NCI-H748 treated with DMSO at 0.1 percent for 48 hours (cell line): ENCODE measurements at places on chromosomes 4 and X.

DNA sequence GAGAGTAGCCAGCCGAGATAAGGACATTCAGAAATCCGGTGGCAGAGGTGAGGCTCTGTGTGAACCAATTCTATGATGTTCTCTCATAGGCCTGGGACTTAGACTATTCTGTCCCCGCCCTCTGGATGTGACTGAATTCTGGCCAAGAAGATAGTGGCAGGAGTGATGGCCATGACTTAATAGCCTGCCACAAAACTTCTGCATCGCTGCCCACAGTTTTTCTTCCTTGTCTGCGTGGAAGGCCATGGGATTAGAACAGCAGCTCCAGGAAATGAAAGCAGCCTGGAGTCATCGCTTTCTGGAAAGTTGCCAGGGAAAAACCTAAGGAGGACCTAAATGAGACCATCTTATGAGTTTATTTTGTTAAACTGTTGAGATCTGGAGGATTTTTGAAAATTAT lies 134.7 kb downstream of the F11 start:
- no peak for DNase-seq

GRCh38 chr4:11494232-11494631 lies 65.5 kb upstream of the HS3ST1 start:
- no peak for DNase-seq

- peak; percentile 6 for DNase-seq
Observed at GRCh38 chr4:75490155-75490554, 24.0 kb downstream of the RCHY1 start.

GRCh38 chr4:146134761-146135445 lies 40.6 kb upstream of the LSM6 start:
- DNase-seq = no peak

DNA sequence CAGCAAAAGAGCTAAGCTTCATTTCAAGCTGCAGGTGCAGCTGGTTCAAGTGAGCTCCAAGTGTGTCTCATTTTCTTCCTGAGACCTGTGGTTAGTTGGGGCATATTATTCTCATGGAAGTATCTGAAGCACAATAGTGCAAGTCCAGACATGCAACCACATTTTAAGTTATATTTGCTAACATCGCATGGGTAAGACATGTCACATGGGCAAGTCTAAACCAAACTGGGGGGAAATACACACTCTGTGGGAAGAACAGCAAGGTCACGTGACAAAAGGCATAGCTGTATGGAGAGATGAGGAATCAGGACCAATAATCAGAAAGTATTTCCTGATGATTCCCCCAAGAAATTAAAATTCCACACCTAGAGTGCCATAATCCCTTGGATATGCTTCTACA lies 94.9 kb upstream of the NDP start:
- no peak for DNase-seq

DNA sequence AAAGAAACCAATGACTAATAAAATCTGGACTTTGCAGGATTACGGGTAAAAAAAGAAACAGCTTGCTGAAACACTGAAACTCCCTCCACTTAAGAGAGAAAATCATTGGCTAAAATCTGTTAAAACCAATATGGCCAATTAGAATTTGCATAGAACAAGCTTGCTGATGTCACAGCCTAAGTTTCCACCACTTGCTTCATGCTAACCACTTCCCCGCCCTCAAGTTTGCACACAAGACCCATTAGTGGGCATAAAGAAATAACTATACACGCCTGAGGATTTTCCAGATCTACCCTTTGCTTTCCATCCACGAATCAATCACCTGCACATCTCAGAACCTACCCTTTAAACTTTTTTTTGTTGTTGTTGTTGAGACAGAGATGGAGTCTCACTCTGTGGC lies 42.7 kb upstream of the PHEX start:
- no peak for DNase-seq

DNA sequence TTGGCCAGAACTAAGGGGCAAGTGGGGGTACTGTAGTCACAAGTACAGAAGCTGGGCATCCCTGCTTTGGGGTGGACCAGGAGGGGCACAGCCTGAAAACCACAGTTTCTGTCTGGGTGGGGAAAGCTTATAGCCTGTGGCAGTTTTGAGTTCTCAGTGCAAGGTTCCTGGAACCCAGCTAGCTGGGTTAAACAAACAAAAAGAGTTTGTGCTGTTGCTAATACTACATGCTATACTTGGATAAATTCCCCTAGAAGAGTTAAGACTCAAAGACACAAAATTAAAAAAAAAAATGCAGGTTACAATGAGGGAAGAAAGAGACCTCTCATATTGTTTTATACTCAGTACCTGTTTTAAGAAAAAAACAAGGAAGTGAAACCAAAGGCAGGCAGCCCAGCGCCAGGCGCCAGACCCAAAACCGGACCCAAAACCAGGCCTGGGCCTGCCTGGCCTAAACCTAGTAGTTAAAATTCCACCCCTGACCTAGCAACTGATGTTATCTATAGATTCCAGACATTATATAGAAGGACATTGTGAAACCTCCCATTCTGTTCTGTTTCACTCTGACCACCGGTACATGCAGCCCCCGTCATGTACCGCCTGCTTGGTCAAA lies 50.8 kb downstream of the SLC2A9 start:
- DNase-seq = no peak

DNA sequence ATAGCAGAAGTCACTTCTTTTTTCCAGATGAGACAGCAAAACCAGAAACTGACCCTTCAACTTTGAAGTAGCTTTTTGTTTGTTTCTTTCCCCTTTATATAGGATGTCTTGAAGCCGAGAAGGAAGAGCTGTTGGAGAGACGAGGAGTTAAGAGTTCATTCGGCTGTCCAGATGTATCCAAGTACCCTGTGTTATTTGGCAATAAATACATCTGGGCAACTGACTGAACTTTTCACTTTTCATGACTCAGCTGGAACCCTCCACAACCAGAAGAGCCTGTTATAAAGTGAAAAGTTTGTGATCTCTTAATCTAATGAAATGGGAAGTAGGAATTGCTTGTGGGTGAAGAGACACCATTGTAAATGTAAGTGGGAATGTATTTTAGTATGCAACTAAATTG lies 131.2 kb downstream of the HTR2C start:
- no peak for DNase-seq

GRCh38 chr4:180449395-180449956 lies 1793.7 kb upstream of the TENM3 start:
- DNase-seq = peak; percentile 54

DNA sequence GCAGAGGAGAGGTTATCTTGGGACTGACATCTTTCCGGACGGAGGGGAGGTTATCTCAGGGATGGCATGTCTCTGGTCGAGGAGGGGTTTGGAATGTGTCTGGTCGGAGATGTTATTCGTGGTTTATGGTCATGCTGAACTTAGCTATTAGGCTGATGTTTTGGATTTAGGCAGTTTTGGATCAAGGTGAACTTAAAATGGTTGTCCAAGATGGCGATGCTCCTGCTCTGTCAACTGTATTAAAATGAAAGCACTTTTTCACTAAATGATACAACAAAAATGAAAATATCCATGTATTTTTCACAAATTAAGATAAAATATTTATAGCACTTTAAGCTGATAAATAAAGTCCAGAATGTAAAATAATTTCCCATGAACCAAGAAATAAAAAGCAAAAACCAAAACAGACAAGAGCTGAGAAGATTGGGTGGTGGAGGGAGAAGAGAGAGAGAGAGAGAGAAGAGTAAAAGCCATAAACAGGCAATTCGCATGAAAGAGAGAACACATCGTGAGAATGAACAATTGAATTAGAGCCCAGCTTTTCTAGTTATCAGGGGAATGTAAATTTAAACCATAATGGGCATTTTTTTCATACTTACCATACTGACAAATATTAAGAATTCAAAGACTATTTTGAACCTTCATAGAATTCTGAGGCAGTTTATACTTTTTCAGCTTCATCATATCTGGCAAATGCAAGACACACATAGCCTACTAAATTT lies 2236.0 kb upstream of the AGA start:
- DNase-seq = no peak

GRCh38 chrX:24799565-24799964 lies 105.8 kb downstream of the POLA1 start:
- no peak for DNase-seq

GRCh38 chrX:123447506-123447905 lies 263.4 kb downstream of the GRIA3 start:
- no peak for DNase-seq

DNA sequence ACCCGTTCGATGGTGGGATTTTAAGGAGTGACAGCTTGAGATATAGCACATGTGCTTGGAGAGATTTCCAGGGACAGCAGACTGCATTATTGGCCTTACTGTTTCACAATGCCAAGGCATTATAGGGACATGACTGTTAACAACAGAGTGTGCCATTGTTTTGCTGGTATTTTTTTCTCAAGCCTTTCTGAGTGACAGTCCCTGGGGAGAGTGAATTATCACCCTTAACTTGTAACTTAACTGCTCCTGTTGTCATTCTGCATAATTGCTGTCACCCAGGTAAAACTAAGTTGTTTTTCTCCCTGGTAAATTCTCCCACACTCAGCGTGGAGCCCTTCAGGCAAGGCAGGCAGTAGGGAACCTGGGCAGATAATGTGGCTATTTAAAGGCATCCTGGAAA lies 989.2 kb upstream of the LCORL start:
- DNase-seq = no peak

DNA sequence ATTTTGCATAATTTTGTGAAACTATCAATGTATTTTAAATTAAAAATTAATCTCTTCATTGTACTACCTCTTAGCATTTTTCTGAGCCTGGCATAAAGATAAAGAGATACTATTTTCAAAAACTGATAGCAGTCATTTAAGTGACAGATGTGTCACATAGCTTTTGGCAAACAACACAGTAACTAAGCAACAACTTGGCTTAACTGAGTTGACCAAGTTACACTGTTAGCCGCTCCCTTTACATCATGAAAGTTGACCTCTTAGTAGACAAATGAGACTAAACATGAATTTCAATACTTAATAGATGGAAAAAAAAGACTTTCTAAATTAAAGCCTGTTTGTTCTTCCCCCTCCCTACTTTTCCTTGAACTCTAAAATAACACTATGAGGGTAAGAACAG lies 62.0 kb downstream of the ATP8A1 start:
- no peak for DNase-seq

GRCh38 chrX:101449279-101449678 lies 36.0 kb upstream of the ARMCX4 start:
- no peak for DNase-seq

DNA sequence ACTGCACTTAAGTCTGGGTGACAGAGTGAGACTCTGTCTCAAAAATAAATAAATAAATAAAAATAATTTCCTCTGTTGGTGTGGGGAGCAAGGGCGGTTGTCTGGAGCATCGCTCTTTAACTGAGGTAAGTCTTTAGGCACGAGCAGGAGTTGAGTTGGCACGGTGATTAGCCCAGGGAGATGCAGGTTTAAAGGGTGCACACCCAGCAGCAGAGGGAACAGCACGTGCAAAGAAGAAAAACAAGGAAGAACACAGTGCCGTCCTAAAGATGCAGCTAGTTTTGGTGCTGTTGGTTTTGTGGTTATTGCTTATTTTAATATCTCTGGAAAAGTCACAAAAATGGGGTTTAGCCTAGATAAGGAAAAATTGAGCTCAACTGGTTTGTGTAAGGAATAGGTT lies 87.8 kb downstream of the DHX15 start:
- DNase-seq = no peak

- DNase-seq = no peak
Observed at GRCh38 chr4:44806071-44806470, 79.7 kb upstream of the GNPDA2 start.

GRCh38 chrX:38678821-38679220 lies 117.5 kb downstream of the TSPAN7 start:
- DNase-seq = no peak

- no peak for DNase-seq
Observed at GRCh38 chrX:23012162-23012561, 12.4 kb downstream of the DDX53 start.

DNA sequence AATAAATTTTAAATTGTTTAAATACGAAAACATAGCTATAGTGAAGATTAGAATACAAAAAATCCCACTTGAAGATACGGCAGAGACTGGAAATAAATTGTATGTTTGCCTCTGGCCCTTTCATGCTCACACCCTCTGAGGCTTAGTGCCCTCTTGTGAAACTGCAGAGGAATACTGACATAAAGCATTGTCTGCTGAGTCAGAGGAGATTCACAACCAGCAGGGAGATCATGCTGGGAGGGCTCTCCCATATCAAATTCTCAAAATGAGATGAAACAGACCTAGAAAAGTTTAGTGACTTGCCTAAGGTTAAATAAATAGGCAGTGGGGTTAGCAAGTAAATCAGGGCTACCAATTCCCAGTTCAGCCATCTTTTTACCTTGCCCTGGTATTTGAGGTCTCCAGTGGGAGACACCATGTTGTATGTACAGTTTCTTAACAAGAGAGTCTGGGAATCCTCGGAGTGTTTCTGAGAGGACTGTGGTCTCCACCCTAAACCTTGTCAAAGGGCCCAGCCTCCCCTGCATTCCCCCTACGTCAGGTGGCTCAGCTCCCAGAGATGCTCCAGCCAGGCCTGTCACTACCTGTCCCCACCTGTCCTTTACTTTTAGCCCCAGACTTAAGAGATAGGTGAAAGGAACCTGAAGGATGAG lies 581.4 kb upstream of the DIPK2B start:
- DNase-seq = no peak

- DNase-seq = no peak
Observed at GRCh38 chr4:123479944-123480343, 83.3 kb downstream of the SPRY1 start.

GRCh38 chrX:44544036-44544435 lies 1.4 kb upstream of the FUNDC1 start:
- no peak for DNase-seq

DNA sequence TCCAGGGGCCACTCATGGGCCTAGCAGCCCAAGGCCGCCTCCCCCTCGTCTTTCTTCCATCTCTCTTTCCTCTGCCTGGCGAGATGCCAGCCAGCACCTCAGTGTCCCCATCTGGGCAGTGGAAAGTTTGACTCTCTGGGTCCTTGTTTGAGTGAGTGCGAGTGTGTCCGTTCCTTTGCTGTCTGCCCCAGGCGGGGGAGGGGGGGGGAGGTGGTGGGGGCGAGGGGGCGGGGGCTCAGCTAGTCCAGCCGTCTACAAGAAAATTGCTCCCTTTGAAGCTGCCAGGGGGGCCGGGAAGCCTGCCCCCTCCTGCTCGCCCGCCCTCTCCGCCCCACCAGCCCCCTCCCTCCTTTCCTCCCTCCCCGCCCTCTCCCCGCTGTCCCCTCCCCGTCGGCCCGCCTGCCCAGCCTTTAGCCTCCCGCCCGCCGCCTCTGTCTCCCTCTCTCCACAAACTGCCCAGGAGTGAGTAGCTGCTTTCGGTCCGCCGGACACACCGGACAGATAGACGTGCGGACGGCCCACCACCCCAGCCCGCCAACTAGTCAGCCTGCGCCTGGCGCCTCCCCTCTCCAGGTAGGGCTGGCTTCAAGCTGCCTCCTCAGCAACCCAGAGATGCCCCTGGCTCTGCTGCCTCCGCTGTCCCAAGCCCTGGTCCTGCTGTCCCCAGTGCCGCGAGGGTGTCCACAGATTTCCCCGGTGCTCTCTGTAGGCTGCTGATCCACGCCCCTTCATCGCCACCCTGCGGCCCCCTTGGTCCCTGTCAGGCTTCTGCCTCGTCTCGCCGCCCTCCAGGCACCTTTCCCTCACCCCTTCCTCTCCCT lies at the start of gene BGN:
Gene BGN, plus strand, starts transcription at position 440 of the 821 bp plus-strand sequence. CDS start 9,652 bp downstream, outside the sequence.
- no peak for DNase-seq

- DNase-seq = no peak
Observed at GRCh38 chr4:110621839-110622751, 782 bp downstream of the PITX2 start.
